Stimulated activated CD8-positive, alpha-beta memory T cell treated with anti-CD3 and anti-CD28 coated beads, Interleukin-12 subunit alpha, Interleukin-12 subunit beta, amount 100 ng/mL, for 4 hours (primary cell): ENCODE measurements at places on chromosomes 4 and X.

GRCh38 chr4:152281822-152282221 lies 254.1 kb downstream of the FBXW7 start:
- DNase-seq = no peak

- no peak for DNase-seq
These were observed 45.4 kb downstream of the UGT2A3 start for GRCh38 chr4:68905939-68906779.

DNA sequence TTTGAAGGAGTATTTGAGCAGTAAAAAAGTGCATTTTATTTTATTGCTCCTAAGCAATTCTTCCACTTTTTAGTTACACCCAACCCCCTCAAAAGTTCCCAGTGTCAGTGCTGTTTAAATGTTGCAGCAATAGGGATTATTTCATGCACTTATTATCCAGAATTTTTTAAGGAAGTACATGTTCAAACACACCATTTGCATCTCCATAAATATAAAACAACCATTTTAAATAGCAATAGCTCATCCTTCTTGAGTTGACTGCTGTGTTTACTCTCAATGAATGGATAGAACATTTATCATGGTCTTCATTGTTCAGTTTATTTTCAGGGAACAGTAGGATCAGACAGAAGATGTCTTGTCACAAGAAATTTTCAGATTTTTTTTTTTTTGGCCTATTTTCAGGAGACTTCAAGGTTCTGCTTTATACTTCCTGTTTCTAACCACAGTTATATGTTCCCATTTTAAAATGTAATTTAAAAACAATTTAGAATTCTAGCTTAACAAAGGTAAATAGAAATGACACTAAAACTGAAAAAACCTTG lies 171.9 kb downstream of the TMA16 start:
- DNase-seq = no peak

DNA sequence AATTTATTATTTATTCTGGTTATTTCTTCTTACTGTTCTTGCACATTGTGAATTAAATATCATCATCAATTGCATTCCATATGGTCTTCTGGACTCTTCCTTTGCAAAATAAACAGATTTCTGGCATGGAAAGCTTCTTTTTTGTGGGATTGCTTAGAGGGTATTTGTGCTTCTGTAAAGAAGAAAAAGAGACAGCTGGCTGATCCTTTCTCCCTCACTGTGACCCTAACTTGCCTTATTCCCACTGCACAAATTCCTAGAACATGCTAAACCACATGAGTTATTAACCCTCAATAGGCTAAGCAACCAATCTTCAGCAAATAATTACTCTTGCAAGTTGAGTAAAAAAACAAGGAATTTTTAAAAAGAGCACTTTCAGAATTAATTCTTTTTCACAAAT lies 23.8 kb upstream of the LRCH2 start:
- DNase-seq = no peak

DNA sequence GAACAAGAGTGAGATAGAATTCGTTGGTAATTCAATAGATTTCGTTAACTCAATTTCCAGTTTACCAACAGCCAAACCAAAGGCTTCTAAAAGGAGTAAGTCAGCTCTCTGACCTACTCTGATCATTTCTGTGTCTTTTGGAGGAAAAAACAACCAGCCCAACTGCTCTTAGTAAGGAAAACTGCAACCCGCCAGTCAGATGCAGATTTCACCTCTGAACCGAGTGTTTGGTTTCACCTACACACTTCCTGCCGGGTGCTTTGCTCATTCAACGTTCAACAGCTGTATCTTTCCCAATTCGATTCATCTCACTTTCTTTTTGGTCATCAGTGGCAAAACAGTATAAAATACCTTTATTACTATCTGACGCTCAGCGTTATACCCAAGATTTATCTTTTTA lies 24.5 kb downstream of the TMSB4X start:
- DNase-seq = no peak

- no peak for DNase-seq
These were observed 5.1 kb downstream of the ANXA3 start for GRCh38 chr4:78556665-78557064.

- no peak for DNase-seq
These were observed 192.3 kb upstream of the NR3C2 start for GRCh38 chr4:148634476-148634875.

GRCh38 chrX:41921492-41922430 lies 1.6 kb downstream of the CASK start:
- DNase-seq = no peak
